T47D (cell line): ENCODE measurements at places on chromosomes 2 and 18.

DNA sequence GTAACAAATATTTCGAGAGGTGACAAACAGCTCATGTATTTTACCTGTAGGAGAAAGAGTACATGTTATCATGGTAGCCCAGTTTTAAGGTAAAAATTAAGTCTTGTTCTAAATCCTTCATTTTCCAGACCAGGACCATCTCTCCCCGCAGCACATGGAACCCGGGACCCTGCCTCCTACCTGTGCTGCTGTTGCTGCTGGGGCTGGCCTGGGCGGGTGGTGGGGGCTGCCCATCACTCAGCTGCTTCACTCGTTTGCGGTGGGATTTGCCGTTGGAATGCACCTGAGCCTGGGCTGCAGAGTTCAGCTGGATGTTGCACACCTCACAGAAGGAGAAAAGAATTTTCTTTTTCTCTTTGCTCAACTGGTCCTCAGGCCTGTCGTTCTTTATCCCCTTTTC, 92.1 kb downstream of the ZNF385B start:
- no peak for DNase-seq

- no peak for DNase-seq
Observed at GRCh38 chr2:102660574-102660973, 41.2 kb downstream of the SLC9A2 start.

DNA sequence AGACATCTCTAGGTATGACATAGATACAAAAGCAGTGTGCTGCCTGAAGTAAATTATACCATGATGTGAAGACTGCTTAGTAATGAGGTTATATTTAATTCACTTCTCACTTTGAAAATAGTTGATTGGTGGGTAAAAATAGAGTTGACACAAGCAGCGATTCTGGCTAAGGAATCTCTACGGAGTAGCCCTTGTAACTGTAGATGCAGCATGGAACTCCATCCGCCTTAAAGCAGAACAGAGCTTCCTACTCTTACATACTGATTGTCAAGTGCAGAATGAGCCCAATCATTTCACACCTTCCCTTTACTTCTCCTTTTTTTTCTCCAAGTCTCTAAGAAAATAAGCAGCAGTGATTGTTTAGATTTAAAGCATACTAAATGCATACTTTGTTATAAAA, 1594.6 kb upstream of the SLC39A10 start:
- DNase-seq = no peak

DNA sequence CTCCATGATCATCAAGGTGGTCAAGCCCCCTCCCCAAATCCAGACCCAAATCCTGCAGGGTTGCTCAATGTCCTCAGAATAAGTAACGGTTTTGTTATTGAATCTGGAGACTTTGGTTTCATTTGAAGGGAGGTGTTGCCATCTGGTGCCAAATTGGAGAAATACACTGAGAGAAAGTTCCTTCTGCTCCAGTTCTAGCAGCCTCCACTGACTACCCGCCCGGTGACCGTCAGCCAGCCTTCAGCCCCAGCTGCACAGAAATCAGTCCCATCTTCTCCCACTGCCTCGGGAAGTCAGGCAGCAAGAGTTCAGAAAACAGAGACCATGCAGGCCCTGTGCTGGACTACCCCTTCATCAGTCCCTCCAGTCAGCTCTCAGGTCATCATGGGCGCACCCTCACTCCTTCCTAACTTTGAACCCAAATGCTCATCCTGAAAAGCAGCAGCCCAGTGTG, 38.7 kb downstream of the PKDCC start:
- DNase-seq = peak; percentile 41
